ENCODE measurements at places on chromosomes 2 and 18.
A peak's percentile ranks its signal among the peaks of the same experiment; 100 is the strongest.

- no peak for DNase-seq
Measured at GRCh38 chr2:44543773-44544725, 182.3 kb downstream of the CAMKMT start.

DNA sequence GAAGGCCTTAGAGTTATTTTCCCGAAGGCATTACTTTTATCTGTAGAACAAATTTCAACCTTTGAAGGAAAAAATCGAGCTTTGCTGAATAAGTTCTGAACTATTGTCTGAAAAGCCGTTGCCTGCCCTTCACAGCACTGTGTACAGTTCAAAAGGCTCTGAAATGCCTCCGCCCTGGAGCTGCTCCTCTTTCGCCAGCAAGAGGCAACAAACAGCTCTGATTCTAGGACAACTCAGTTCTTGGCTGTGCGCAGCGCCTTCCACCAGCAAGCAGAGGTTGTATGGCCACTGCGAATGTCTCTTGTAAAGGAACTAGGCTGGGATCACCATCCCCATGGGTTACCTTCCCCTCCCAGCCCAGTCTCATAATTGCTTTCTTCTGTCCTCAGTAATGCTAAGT is 308.5 kb downstream of the GBX2 start:
- no peak for DNase-seq

- peak; percentile 45 for DNase-seq
Measured at GRCh38 chr18:44682871-44683221, 2.2 kb downstream of the SETBP1 start.

DNA sequence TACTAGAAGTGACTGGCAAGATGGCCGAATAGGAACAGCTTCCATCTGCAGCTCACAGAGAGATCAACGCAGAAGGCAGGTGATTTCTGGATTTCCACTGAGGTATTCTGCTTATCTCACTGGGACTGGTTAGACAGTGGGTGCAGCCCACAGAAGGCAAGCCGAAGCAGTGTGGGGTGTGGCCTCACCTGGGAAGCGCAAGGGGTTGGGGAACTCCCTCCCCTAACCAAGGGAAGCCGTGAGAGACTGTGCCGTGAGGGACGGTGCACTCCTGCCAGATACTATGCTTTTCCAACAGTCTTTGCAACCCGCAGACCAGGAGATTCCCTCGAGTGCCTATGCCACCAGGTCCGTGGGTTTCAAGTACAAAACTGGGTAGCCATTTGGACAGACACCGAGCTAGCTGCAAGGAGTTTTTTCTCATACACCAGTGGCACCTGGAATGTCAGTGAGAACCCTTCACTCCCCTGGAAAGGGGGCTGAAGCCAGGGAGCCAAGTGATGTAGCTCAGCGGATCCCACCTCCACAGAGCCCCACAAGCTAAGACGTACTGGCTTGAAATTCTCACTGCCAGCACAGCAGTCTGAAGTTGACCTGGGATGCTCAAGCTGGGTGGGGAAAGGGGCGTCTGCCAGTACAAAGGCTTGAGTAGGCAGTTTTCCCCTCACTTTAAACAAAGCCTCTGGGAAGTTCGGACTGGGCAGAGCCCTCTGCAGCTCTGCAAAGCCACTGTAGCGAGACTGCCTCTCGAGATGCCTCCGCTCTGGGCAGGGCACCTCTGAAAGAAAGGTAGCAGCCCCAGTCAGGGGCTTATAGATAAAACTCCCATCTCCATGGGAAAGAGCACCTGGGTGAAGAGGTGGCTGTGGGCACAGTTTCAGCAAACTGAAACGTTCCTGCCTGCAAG is 40.1 kb downstream of the PLEK start:
- DNase-seq = no peak

DNA sequence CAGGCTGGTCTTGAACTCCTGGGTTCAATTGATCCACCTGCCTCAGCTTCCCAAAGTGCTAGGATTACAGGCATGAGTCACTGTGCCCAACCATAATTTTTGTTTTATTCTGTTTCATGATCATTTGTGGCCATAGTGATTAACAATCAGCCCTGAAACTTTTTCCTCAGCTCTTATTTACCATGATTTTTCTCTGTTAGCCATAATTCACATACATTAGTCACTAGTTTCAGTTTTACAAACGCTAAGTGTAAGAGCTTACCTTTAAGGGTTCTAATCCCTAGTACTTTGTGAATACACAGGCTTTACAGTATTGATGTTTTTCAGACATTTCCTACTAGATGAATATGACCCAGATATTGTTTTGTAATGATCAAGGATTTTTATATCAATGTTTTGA is 216.1 kb downstream of the DPP4 start:
- no peak for DNase-seq

GRCh38 chr2:40458271-40458794 is 6.4 kb upstream of the SLC8A1 start:
- DNase-seq = no peak

DNA sequence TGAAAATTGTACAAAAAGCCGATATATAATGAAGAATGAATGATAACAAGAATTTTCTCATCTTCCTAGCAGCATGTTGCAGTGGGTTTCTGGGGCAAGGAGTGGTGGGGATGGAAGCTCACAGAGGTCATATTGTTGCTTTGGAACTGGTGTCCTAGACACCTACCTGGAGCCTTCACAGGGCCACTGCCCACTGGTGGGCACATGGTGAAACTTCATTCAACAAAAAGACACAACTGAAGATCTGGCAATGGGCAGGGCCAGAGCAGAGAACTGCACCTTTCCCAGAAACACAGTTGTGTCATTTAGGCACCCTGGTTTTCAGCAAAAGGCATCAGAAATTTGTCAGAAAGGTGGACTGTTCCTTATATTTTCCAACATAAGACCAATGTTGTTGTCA is 115.3 kb downstream of the FHOD3 start:
- DNase-seq = no peak

DNA sequence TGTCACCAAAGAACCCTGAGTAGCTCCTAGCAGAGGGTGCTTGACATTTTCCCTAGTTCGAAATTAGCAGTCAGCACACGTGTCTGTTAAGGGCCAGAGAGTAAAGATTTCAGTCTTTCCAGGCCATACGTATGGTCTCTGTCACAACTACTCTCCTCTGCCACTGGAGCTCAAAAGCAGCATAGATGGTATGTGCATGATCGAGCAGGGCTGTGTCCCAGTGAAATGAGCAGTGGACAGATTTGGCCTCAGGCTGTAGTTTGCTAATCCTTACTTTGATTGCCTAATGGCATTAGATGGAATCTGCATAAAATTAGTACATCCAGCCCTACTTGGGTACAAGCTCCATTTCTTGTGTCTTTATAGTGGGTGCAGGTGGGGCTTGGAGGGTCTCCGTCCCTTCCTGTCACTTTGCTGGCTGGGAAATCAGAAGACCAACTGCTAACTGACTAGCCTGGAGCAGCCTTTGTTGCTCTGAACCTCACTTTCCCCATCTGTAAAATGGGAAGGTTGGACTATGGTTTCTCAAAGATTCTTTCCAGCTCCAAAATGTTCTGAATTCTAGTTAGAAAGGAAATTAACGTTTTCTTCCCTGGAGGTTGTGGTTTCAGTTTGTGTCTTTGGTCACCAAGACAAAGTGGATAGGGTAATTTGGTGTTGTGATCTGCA is 108.5 kb downstream of the GLI2 start:
- no peak for DNase-seq

DNA sequence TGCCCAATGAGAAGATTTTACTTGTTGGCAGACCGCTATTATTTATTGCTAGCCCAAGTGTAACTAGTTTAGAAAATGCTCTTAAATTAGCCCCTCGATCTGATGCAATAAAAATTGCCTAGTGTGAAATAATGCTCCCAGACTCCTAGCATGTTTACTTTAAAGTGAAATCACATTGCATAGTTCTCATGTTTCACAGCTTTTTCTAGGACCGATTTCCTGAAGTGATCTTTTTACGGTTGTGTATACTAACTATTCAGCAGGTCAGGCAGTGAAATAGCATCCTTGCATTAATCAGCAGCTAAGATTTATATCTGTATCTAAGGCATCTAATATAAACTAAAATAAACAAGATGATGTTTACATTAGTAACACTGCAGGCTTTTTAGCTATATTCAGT is 52.4 kb downstream of the PMS1 start:
- DNase-seq = no peak

GRCh38 chr2:157722580-157723234 is 94.0 kb upstream of the ACVR1C start:
- no peak for DNase-seq

DNA sequence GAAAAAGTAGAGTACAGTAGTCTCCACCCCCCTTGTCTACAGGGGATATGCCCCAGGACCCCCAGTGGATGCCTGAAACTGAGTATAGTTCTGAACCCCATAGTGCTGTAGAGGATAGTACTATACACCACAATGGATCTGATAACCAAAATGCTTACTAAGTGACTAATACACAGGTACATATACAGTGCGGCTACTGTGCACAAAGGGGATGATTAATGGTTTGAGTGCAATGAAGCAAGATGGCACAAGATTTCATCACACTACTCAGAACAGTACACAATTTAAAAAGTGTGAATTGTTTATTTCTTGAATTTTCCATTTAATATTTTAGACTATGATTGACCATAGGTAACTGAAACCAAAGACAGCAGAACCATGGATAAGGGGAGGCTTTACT is 446.9 kb upstream of the NRP2 start:
- DNase-seq = no peak

GRCh38 chr2:8496617-8497016 is 185.2 kb upstream of the ID2 start:
- no peak for DNase-seq

GRCh38 chr18:79485788-79486355 is 90.1 kb downstream of the NFATC1 start:
- peak; percentile 65 for DNase-seq

DNA sequence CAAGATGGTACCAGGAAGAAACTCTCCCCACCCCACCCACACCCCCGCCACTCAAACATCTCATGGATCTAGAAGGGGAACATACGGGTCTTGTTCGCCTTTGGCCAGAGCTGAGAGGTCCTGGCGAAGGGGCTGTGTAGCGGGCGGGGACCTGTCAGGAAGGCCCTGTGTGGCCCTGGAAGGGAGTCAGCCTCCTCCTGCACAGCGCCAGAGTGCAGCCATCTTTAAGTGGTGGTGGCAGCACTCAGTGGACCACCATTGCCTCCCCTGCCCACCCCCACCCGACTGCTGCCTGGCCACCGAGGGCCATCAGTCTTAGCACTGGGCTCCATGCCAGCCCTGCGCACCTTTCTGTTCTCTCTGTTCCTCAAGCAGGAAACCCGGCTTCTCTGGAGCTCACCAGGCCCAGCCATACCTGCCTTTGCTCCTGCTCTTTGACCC is 11.6 kb upstream of the FAHD2A start:
- no peak for DNase-seq

DNA sequence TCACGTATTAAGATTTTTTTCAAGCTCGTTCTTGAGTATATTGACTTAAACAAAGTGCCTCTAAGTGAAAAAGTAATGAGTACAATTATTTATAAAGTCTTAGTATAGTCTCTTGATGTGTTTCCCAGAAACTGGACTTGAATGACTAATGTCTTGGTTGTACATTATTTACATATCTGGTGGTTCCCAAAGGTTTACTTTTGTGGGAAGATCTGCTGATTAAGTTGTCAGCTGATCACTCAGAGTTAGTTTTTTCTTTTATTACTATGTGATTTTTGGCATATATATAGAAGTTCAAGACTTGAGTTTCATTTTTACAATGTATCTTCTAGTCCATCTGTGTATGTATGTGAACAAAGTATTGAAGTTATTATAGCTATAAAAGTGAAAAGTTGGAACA is 29.5 kb downstream of the RNF144A start:
- DNase-seq = no peak

DNA sequence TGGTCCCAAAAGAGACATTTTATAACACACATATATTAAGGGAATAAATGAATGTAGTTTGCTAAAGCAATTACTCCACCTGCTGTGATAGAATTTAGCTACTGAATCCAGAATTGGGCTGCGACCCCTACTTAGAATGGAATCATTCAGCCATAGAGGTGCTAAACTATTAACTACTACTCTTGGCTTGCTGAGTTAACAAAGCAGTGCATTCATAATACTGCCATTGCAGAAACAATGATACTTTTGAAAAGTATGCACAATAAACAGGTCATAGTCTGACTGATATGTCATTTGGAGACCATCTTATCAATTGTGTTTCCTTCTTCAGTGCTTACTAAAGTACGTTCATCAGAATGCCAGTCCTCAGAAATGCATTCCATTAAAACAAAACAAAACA is 273.6 kb downstream of the PIEZO2 start:
- no peak for DNase-seq

DNA sequence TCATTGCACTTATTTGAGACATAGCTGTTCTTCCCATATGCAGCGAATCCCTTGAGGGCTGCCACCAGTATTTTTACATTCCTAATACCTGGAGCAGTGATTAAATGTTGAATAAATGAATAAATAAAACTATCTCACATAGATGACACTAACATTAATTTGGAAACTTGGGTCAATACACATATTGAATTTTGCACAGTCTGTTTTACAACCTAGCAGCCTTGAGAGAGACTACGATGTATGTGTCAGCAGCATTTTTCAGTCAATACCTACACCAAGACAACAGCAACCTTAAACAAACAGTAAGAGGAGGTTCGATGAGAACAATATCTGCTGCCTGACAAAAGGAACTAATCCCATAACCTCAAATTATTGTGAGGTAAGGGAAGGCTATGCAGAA is 53.4 kb downstream of the NBAS start:
- DNase-seq = no peak

DNA sequence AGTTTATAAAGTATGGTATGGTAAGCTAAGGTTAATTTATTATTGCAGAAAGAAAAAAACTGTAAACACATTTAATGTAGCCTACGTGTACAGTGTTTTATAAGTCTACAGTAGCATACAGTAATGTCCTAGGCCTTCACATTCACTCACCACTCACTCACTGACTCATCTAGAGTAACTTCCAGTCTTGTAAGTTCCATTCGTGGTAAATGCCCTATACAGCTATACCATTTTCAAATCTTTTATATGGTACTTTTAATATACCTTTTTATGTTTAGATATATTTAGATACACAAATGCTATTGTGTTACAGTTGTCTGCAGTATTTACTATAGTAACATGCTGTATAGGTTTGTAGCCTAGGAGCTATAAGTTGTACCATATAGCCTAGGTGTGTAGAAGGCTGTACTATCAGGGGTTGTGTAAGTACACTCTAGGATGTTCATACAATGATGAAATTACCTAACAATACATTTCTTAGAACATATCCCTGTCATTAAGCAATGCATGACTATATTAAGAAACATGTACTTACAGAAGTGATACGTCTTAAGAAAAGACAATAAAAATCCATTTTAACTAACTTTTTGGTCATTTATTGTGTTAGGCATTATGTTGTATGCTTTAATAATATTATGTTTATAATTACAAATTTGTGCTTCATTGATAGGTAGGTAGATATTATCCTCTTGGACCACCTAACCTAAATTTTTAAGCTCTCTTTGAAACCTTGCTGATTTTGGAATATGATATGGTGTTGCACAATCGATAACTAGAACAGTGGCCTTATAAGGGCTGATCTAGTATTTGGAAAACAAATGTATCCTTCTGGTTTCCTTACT is 51.9 kb downstream of the VRK2 start:
- DNase-seq = no peak

DNA sequence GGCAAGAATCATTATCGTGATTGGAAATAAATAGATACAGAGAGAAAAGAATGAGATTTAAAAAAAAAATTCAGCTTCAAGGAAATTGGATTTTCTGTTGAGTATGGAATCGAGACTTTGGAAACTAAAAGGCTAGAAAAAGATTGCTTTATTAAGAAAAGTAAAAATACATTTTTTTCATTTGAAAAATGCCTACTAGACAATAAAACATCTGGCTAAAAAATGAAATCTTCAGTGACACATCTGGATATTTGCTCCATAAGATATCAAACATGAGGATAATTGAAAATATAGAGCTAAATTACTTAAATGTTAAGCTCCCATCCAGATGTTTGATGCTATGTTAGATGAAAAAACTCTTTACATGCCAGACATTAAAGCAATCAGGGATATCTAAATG is 879.5 kb downstream of the TSN start:
- DNase-seq = no peak

Data from muscle of arm (tissue), 14 donors.